Upper lobe of right lung (tissue), 1 donor: ENCODE measurements at places on chromosomes 2 and 18. TPM values are rescaled to one million over a fixed set of nuclear protein-coding genes. Genes with fewer than 3 reads are reported as not detected.
A peak's percentile ranks its signal among the peaks of the same experiment; 100 is the strongest.

GRCh38 chr2:218079943-218080913, 11.2 kb downstream of the RUFY4 start:
- H3K27me3 ChIP-seq, result no peaks in the 10 kb centered on the region
- no peak overlapping the region for H3K4me3 ChIP-seq
- H3K4me1 ChIP-seq, result no peaks in the 10 kb centered on the region
- no peaks in the 10 kb centered on the region for H3K36me3 ChIP-seq

DNA sequence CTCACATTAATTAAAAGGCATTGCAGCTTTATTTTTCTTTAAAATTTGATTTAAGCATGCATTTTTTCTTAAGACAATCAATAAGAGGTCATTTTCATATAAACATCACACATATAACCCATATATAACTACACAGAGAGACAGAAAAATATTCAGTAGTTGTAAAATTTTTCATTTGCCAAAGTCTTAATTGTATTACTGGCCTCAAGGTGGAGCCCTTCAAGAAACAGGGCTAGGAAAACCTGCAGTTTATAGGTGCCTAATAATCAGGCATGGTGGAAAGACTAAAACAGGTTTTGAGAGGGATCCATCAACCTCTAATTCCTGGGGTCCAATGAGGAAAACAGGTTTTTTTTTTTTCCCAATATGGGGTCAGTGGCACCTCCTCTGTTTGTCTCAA, 71.3 kb upstream of the ZNF804A start:
- no peaks in the 10 kb centered on the region for H3K36me3 ChIP-seq
- no peak overlapping the region for H3K27ac ChIP-seq
- DNase-seq, result no peak
- no peaks in the 10 kb centered on the region for H3K4me1 ChIP-seq
- no peaks in the 10 kb centered on the region for H3K27me3 ChIP-seq

DNA sequence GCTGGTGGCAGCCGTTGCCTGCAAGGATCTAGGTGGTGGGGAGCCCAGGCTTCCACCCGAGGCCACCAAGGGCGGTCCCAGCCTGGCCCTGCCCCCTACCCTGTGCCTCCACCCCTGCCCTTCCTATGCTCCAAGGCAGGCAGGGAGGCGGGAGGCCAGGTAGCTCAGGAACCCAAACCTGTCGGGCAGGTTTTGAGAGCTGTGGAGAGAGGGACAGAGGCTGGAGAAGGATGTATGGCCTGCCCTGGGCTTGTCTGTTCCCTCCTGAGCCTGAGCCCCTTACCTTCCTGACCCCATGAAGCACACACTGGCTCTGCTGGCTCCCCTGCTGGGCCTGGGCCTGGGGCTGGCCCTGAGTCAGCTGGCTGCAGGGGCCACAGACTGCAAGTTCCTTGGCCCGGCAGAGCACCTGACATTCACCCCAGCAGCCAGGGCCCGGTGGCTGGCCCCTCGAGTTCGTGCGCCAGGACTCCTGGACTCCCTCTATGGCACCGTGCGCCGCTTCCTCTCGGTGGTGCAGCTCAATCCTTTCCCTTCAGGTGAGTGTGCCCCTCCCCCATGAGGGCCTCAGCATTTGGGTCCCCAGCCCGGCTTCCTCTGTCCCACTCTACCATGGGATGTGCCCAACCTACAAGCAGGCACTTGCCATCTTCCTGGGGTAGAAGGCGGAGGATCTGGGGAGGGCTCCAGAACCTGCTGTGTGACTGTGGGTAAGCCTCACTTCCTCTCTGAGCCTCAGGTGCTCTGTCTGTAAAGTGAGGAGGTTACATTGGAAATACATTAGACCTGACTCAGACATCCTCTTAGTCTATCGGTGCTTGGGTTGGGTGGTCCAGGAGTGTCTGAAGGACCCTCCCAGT, at the start of gene PROM2:
PROM2 (plus strand) TSS at position 159 of the 860 bp plus-strand sequence; CDS start at position 296, 137 bp downstream.
- peak within 1 kb of the TSS; percentile 10 for H3K4me3 ChIP-seq
- DNase-seq, result peak; percentile 86
- no peaks in the 10 kb centered on the region for H3K27me3 ChIP-seq
- H3K4me1 ChIP-seq, result no peaks in the 10 kb centered on the region

- peak; percentile 16 for DNase-seq
- H3K27me3 ChIP-seq, result peaks cover 34% of the 10 kb centered on the region
- no peaks in the 10 kb centered on the region for H3K4me1 ChIP-seq
- no peak overlapping the region for H3K4me3 ChIP-seq
Measured at GRCh38 chr2:96113951-96114350, 2.4 kb downstream of the ADRA2B start.

GRCh38 chr2:236872015-236872414, 213.7 kb upstream of the COPS8 start:
- peak overlapping the region; percentile 53 for H3K27ac ChIP-seq
- no peak for DNase-seq
- H3K4me3 ChIP-seq, result no peak overlapping the region
- H3K27me3 ChIP-seq, result peaks cover 9% of the 10 kb centered on the region

- H3K36me3 ChIP-seq, result peaks cover 16% of the 10 kb centered on the region
- no peak overlapping the region for H3K4me3 ChIP-seq
- no peaks in the 10 kb centered on the region for H3K27me3 ChIP-seq
Measured at GRCh38 chr2:214775971-214776370, 33.5 kb downstream of the BARD1 start.

GRCh38 chr2:195410074-195410671, 246.9 kb upstream of the SLC39A10 start:
- H3K4me3 ChIP-seq, result no peak overlapping the region
- H3K4me1 ChIP-seq, result no peaks in the 10 kb centered on the region
- H3K27ac ChIP-seq, result no peak overlapping the region
- H3K36me3 ChIP-seq, result no peaks in the 10 kb centered on the region

GKN1 gene
- not detected for total RNA-seq

TUBA4A gene
- 45.4 TPM for total RNA-seq
